Activated CD8-positive, alpha-beta memory T cell treated with anti-CD3 and anti-CD28 coated beads for 48 hours (primary cell): ENCODE measurements at places on chromosomes 2 and 18.
A peak's percentile ranks its signal among the peaks of the same experiment; 100 is the strongest.

DNA sequence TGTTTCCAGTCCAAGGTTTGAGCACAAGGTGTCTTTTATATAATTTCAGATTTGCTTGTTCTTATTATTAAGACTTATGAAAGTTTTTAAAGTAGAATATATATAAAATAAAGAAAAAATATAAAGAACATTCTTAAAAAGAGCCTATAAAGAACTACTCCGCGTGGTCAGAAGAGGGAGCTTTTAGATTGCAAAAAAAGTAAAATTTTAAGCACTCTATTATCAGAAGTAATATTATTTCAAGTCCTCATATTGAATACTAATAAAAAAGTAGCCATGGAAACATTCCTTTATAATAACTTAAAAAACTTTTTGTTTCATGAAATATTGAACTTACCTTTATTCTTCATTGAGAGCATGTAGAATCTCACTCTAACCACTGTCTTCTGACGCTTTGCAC is 51.4 kb downstream of the LINC00305 start:
- DNase-seq, result no peak

DNA sequence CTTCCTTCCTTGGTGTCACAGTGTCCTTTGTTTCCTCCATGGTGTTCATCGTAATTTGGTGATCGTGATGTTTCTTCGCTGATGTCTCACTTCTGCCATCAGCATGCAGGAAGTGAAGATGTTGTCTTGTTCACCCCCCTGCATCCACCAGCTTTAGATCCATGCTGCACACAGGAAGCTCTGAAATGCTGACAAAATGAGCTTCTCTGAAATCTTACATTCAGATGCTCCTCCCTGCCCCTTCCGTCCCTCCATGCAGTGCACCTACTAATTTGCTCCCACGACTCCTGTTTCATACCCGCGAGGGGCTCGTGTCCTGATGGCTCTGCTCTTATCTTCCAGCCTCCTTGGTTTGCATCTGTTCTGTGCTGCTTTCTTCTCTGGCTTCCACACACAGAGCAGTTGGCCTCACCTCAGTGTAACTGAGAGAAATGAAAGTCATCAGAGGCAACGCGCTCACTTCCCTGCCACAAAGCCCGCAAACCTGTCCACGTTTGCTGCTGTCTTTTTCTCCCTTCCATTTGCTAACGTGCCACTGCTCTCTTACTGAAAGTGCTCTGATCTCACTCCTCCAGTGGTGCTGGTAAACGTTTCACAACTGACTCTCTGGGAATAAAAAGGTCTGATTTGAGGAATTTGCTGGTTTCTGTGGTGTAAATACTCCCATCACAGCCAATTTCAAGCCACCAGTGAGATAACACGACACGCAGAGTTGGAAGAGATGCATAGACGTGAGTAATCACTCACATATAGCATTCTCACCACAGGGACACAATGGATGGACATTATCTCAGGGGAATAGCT is 41.0 kb upstream of the MGAT4A start:
- no peak for DNase-seq

DNA sequence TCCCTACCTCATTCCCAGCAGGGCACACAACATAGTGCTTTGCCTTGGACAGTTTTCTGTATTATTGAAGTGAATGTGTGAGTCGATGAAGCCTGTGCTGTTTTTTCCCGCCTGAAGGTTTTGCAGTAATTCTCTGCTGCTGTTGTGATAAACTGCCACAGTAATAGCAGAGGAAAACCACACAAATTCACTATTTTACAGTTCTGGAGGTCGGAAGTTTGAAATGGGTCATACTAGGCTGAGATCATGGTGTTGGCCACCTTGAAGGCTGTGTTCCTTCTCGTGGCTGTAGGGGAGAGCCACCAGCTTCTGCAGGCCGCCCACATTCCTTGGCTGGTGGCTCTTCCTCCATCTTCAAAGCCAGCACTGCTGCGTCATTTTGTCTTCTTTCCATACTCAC is 678 bp upstream of the SLC16A14 start:
- no peak for DNase-seq

- DNase-seq, result no peak
Observed at GRCh38 chr18:33720133-33720532, 142.1 kb downstream of the ASXL3 start.

DNA sequence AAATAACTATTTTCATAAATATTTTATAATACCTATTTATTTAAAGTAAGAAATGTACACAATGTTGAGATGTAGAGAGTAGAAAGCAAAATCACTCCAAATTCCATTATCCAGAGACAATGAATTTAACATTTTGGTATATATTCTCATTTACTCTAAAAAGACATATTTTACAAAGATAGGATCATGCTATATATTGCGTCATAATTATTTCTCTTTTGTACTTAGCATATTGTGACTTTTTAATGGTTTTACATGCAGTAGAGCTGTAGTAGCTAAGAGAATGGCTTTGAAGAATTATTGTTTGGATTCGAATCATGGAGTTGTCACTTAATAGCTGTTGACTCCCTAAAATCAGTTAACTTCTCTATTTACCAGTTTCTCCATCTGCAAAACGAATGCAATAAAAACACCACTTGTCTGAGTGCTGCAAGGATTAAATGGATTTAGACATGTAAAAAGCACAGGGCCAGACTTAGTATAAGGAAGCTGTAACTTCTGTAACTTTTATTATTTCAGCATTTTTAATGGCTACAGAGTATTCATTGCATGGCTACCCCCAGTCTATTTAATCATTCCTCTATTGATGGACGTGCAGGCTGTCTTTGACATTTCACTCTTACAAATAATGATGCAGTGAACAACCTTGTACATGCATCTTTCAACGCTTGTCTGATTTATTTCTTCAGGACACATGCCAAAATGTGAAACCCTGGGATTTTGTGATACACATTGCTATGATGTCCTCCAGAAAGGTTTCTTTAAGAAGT is 33.2 kb downstream of the KCNS3 start:
- no peak for DNase-seq

DNA sequence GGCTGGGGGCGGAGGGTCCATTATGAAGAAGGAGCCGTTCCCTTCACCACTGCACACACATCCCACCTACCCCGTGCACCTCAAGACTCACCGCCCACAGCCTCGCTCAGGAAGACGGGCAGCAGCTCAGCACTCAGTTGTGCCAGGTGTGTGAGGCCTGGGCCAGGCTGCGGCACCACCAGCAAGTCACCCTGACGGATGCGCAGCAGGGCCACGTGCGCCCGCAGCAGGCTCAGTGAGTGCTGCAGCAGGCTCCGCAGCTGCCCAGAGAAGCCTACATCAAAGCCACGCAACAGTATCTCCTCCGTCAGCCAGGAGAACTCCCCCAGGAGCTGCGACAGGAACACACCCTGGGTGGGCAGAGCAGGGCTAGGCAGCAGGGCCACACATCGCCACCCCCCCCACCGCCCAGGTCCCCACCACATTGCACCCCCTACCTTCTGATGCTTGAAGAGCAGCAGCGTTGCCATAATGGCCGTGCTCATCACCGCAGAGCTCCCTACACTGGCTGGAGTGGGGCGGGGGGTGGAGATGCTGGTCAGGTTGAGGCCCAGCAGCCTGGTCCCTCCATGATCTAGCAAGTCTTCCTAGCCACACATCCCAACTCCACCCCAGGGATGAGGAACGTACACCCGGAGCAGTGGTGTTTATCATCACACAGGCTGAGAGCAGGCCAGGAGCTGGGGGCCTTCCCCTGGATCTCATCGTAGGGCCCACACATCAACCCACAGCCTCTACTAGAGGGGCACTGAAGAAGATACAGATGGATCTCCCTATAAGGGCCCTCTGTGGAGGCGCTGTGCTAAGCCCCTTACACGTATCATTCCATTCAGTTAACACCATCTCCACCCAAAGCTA is 10.2 kb downstream of the GPAT2 start:
- DNase-seq, result no peak

DNA sequence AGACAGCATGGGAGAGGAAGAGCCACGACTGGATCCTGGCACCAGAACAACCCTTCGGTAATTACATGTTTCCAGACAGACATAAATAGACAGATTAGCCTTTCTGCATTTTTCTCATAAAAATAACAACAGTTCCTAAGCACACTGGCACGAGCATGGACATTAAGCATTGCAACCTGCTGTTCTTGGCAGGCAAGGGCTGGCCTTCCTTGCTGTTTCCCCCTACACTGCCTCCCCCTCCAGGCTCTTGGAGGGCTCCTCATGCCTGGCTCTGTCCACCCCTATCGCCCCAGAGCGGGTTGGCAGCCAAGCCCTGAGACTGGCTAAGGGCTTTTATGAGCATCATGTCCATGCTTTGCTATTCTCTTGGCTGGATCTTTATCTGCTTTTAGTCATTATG is 89.6 kb downstream of the TTC32 start:
- DNase-seq, result no peak

GRCh38 chr2:150513647-150514046 is 26.2 kb upstream of the RND3 start:
- no peak for DNase-seq

GRCh38 chr2:50098242-50098641 is 933.7 kb downstream of the NRXN1 start:
- DNase-seq, result no peak

DNA sequence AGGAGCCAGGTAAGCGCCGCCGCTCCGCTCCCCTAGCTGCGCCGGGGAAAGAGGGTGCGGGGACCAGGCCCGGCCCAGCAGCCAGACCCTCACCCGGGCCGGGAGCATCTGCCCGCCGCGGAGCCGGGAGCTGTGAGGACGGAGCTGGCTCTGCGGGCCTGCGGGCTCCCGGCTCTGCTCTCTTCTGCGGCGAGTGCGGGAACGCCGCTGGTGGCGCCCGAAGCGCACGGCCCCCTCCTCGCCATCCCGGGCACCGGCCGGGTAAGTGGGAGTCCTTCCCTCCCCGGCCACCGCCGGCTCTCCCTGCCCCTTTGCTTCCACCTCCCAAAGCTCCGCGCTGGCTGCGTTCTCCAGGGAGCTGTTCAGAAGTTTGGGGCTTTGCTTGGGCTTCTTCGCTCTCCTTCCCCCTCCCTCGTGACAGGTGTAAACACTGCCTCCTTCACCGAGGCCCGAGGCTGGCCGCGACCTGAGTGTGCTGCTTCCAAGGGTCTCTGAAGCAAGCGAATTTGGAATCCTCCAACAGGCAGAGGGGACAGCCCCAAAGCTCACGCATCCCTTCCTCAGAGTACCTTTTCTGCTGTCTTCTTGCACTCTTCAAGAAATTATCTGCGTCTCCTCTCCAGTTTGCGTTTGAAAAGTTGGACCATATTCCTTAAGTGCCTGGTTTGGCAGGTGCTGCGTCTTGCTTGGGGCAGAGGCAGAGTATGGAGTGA is 632 bp downstream of the AFTPH start:
- DNase-seq, result peak; percentile 17

DNA sequence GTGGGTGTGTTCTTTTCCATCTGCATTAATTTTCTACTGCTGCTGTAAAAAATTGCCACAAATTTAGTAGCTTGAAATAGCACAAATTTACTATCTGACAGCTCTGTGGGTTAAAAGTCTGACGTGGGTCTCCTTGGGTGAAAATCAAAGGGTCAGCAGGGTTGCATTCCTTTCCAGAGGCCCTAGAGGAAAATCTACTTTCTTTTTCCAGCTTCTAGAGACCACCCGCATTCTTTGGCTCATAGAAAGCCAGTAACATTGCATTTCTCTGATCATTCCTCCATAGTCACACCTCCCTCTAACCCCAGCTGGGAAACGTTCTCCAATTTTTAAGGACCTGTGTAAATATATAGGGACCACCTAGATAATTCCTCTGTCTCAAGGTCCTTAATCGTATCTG is 128.8 kb downstream of the ATL2 start:
- DNase-seq, result no peak

- no peak for DNase-seq
Observed at GRCh38 chr2:238570926-238571325, 144.2 kb downstream of the ASB1 start.

DNA sequence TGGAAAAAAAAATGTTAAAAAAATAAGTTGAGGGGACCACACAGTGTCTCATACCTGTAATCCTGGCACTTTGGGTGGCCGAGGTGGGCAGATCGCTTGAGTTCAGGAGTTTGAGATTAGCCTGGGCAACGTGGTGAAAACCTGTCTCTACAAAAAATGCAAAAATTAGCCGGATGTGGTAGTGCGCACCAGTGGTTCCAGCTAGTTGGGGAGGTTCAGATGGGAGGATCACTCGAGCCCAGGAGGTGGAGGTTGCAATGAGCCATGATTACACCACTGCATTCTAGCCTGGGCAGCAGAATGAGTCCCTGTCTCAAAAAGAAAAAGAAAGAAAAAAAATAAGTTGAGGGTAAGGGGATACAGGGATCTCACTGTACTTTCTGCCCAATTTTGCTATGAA is 6.1 kb upstream of the KYNU start:
- DNase-seq, result no peak

- no peak for DNase-seq
Observed at GRCh38 chr2:224724331-224724730, 8.2 kb upstream of the CCDC195 start.

- no peak for DNase-seq
Observed at GRCh38 chr2:164952057-164952702, 3.1 kb downstream of the SLC38A11 start.

DNA sequence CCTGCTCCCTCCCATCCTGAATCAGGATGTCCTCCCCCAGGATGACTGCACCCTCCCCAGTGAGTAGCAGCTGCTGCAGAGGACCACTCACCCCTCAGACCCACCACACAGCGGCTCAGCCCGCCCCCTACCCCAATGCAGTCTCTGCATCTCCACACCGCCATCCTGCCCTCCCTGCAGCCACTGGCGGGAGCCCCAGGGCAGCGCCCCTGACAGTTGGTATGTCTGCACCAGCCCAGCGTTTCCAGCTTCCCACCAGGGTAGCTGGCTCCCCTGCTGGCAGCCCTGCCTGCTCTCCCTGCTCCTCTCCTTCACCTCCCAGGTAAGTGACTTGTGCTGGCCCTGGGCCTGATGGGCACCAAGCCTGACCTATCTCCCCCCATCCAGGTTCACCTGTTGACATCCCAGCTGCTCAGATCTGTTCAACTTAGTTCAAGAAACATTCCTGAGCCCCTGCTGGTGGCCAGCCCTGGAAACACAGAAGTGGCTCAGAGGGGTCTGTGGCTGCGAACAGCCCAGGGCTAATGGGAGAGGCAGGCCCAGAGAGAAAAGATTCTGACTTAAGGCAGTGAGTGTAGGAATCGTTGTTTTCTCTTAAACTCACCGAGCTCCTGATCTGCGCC is 117.7 kb upstream of the RAB6C start:
- no peak for DNase-seq

- no peak for DNase-seq
Observed at GRCh38 chr2:104859291-104859765, 5.4 kb downstream of the POU3F3 start.
